Thyroid gland (tissue), 4 donors: ENCODE measurements at places on chromosomes 5 and 9. TPM values are rescaled to one million over a fixed set of nuclear protein-coding genes. Genes with fewer than 3 reads are reported as not detected.

MLLT3 gene
- 29.8 TPM for total RNA-seq

NR5A1 gene
- not detected for total RNA-seq

BARHL1 gene
- not detected for total RNA-seq

GRCh38 chr9:16303506-16303905, 567.0 kb downstream of the BNC2 start:
- no peak for DNase-seq
- no peak overlapping the region for H3K27ac ChIP-seq
- H3K4me3 ChIP-seq, result no peak overlapping the region
- no peaks in the 10 kb centered on the region for H3K36me3 ChIP-seq

DNA sequence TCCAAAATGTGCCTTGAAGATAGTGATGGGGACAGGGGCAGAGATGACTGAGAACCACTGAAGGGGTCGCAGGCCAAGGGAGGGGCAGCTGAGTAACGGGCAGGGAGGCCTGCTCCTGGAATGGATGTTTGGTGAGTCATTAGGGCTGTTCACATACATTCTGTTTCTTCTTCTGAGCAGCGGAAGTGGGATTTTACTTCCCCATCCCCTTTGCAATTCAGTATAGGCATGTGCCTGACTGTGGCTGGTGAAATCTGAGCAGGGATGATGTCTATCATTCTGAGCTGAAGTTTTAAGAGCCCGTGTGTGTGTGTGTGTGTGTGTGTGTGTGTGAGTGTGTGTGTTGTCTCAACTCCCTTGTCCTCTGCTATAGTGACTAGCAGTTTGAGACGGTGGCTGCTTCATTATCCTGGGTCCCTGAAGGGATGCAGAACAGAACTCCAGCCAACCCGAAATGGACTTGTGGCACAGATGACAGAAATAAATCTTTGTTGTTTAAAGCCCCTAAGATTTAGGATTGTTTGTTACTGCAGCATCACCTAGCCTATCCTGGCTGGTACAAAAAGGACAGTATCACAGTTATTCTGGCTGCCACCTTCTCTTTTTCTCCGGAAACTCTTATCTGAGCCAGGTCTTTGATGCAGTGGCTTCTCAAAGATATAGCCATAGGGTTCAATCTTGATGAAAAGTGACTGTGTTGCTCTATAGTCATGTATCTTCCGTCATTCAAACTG, 29.2 kb upstream of the TGFBI start:
- no peaks in the 10 kb centered on the region for H3K4me1 ChIP-seq
- no peaks in the 10 kb centered on the region for H3K36me3 ChIP-seq
- H3K27ac ChIP-seq, result no peak overlapping the region
- no peak for DNase-seq
- H3K27me3 ChIP-seq, result no peaks in the 10 kb centered on the region
- H3K4me3 ChIP-seq, result no peak overlapping the region

- H3K36me3 ChIP-seq, result no peaks in the 10 kb centered on the region
- H3K27ac ChIP-seq, result no peak overlapping the region
- no peaks in the 10 kb centered on the region for H3K27me3 ChIP-seq
These were observed 24.4 kb downstream of the LMNB1 start for GRCh38 chr5:126801174-126801991.
